ENCODE measurements at places on chromosomes 2 and 18.

- DNase-seq = no peak
Observed at GRCh38 chr2:117195381-117195780, 619.1 kb upstream of the DDX18 start.

DNA sequence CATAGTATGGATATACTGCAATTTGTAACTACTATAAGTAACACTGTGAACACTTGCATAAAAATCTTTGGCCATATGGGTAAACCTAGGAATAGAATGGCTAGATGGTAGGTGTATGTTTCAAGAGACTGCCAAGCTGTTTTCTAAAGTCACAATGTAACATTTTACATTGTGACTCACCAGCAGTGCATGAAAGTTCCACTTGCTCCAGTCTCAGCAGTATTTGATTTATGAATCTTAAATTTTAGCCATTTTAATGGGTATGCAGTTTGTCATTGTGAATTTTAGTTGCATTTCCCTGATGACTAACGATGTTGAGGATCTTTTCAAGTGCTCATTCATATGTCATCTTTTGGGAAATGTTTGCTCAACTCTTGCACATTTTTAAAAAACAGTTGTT lies 86.1 kb downstream of the FARSB start:
- DNase-seq = no peak

GRCh38 chr2:11949732-11950523 lies 203.5 kb downstream of the LPIN1 start:
- DNase-seq = no peak

DNA sequence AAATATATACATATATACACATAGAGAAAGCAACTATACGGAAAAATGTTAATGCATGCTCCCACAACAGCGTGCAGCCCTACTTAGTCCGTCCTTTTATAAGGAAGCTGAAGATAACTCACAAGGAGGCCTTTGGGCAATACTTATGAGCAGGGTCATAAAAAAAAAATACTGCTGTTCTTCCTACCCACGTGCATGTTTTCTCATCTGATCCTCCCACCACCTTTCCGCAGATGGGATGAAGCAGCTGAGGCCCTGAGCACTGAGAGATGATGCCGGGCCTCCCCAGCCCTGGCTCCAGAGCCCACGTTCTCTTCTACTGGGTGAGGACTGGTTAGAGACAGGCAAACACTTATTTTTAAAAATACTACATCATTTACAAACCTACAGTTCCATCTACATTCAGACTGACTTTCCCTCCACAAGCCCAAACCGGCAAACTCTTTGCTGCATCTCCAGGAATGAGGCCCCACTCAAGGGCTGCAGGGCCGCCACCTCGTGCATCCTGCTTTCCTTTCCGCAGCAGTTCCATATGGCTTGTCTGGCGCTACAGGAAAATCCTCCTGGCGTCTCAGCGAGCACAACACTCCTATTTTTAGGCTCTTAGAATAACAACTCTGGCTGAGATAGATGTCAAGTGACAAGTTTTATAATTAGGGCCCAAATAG lies 41.6 kb downstream of the TBC1D8 start:
- DNase-seq = no peak

DNA sequence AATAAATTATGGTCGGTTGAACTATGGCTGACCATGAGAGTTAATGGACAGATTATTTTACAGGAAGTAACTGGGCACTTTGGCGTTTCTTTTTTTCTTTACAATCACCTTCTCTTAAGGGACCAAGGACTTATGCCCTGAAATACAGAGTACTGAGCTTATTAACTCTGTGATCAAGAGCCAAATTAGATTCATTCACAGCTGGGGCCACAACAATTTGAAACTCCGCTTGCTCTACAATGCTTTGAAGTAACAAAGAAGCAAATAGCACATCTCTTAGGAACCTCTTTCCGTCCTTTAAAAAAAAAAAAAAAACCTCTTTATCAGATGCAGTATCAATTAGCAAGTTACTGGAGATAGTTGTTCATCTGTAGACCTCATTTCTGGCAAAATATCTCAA lies 112.0 kb downstream of the LYPD6 start:
- DNase-seq = no peak

DNA sequence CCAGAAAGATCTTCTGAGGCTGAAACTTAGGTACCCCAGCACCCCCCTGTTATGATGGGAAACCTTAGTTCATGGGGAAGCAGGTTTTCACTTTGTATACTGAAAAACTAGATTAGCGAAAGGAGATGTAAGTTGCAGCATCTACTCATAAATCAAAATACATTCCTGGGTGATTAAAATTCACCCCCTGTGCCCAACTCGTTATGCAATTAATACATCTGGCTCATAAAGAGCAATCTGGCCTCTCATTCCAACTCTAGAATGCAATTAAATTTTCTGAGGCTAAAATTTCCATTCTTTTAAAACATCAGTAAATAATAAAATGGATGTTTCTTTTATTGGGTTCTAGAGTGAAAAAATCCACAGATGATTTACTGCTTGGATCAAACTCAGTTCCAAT lies 110.9 kb upstream of the BZW1 start:
- DNase-seq = no peak

DNA sequence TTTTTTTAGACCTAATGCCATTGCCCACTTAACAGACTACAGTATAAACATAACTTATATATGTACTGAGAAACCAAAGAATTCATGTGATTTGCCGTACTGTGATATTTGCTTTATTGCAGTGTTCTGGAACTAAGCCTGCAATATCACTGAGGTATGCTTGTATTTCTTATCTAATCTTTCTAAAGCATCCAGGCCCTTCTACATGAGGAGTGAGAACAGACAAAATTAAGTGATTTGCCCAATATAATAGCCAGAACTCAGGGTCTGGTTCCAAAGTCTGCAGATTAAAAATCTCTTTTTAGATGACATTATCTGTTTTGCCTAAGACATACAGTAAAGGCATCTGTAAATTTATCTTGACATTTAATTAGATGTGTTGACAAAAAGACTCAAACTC lies 41.9 kb downstream of the BMPR2 start:
- no peak for DNase-seq

- no peak for DNase-seq
Observed at GRCh38 chr2:42937171-42937875, 144.9 kb upstream of the HAAO start.

DNA sequence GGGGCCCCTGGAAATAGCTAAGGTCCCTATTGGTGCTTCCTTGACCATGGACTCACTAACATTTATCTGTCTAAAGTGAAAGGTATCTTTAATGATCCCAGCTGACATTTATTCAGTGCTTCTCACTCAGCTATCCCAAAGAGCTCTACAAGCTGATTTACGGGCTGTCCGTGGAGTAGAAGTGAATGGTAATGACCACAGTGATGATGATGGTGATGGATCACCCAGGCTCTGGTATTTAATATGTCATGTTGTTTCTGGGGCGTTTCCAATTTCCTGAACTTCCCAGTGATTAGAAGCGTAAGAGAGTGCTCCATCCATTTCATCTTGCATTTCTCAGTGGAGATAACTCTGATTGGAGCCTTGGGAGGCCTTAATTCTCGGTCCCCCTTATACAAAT lies 304.3 kb downstream of the HRH4 start:
- DNase-seq = no peak

DNA sequence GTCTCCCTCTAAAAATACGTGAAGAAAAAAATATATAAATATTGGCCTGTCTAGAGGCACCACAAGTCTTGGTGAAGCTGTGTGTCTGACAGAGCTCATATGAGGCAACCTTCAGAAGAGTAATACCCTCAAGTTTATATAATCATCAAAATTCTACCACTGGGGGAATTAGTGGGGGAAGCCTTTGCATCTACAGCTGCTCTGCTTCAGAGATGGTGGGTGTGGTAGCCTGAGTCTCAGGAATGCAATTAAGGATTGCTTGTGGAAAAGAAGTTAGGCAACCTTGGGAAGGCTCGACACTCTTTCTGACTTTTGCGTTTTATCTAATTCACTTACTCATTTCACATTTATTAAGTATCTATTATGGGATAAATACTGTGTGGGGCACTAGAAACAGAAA lies 17.4 kb downstream of the TPGS2 start:
- no peak for DNase-seq

- DNase-seq = no peak
Observed at GRCh38 chr2:169260246-169260645, 102.1 kb downstream of the LRP2 start.

GRCh38 chr18:24187689-24188088 lies 48.8 kb downstream of the CABYR start:
- no peak for DNase-seq

- no peak for DNase-seq
Observed at GRCh38 chr18:76530846-76531245, 35.8 kb upstream of the ZNF516 start.

GRCh38 chr18:48023334-48024008 lies 93.0 kb upstream of the SMAD2 start:
- peak; percentile 11 for DNase-seq

DNA sequence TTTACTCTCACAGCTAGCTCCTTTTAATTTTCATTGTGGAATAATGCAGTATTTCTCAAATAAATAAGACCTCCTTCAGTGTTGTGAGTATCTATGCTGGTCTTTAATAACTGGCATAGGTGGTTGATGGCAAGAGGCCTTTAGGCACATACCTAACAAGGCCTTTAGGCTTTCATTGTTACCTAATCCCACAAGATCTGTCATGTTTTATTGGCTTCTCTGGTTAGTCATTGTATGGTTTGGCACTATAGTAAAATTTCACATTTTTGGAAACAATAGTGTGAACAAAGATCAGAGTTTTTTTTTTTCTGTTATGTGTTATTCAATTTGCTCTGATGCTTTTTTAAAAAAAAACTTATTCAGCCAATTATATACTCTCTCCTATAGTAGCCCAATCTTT lies 89.8 kb upstream of the NEUROD1 start:
- DNase-seq = no peak

Data from activated naive CD4-positive, alpha-beta T cell treated with anti-CD3 and anti-CD28 coated beads, Interleukin-2, amount 50 U/mL, for 72 hours (primary cell).